ENCODE measurements at places on chromosomes 1 and 21.

DNA sequence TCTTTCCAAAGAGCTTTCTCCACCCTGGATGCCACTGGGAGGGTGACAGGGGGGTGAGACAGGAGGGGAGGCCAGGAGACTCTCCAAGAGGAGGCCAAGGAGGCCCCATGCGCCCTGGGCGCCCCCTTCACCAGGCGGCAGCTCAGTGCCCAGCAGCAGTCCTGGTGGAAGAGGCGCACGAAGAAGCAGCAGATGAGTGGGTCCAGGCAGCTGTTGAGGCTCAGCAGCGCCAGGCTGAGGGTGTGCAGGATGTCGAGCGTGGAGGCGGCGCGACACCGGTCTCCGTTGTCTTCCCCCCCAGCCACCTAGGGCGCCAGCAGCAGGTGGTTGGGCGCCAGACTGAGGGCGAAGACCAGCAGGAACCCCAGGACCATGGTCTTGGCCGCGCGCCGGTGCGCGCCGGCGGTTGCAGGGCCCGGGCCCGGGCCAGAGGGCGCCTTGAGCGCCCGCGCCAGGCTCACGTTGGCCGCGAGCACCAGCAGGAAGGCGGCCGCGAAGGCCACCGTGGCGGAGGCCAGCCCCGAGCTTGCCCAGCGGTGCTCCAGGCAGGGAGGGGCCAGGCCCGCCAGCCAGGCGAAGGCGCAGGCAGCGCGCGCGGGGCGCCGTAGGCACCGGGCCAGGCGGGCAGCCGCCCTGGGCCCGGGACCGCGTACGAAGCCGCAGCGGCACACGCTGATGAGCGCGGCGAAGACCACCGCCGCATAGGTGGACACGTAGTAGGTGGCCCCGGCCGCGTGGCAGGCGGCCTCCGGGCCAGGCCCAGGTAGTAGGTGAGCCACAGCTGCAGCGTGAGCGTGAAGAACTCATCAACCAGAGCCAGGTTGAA, 8.6 kb downstream of the TMEM35B start:
- no peak for DNase-seq

GRCh38 chr1:36872126-36872754, 162.1 kb downstream of the GRIK3 start:
- no peak for DNase-seq

GRCh38 chr1:43930168-43930948, 3.2 kb upstream of the ARTN start:
- DNase-seq: no peak

- DNase-seq: no peak
These were observed at the start of gene NHLH1 for GRCh38 chr1:160366731-160367515. TSS of gene NHLH1 (plus strand) at chr1:160367071. CDS start at chr1:160370732, 3,661 bp downstream.

DNA sequence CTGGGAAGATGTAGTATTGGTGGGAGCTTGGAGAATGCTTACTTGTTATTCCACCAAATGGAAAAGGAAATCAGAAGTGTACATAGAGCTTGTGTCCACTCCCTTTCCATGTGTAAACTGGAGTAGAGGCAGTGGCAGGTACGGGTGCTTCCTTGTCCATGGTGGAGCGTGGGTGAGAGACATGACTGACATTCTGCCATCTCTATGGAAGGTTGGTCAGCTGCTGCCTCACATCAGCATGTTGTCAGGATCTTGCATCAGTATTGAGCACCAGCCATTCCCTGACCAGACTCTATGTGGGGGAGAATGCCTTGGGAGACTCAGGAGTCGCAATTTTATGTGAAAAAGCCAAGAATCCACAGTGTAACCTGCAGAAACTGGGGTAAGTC, 19.8 kb downstream of the NLRP3 start:
- no peak for DNase-seq
